Activated T-cell treated with anti-CD3 and anti-CD28 coated beads for 1 hour (primary cell): ENCODE measurements at places on chromosomes 12 and 14.

- no peak for DNase-seq
These were observed 2.8 kb upstream of the NFE2 start for GRCh38 chr12:54303640-54304039.

GRCh38 chr12:13976880-13977279, 4.5 kb downstream of the GRIN2B start:
- no peak for DNase-seq

DNA sequence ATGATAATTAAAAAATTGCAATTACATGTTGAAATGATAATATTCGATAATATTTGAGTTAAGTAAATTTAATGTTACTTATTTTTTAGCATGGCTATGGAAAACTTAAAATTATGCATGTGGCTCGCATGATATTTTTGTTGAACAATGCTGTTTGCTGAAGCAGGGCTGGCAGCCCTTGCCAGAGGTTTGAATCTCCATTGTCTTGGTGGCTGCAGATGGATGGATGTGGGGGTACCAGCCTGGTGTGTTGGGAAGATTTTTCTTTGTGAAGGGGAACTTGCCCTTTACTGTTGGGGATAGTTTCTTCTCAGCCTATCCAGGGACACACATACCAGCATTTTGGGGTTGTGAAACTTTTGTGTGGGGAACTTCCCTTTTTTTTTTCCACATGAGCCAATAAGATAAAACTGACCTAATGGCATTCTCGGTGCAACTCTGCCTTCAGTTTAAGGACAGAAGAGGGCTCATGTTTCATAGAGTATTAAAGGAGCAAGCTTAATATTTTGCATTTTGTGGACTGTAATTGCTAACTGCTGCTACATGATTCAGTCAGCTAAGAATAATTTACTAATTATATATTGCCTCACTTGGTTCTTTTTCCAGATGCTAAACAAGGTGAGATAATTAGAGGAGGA, 8.8 kb downstream of the RASSF3 start:
- no peak for DNase-seq

- DNase-seq = no peak
These were observed 23.5 kb downstream of the FZD10 start for GRCh38 chr12:130185455-130186391.

GRCh38 chr12:110742718-110743570, at the start of gene PPP1CC:
PPP1CC (minus strand) TSS chr12:110742891; CDS start chr12:110742707, 184 bp downstream.
- DNase-seq = peak; percentile 86

- peak; percentile 36 for DNase-seq
These were observed 74.3 kb upstream of the ARID2 start for GRCh38 chr12:45655186-45655585.

DNA sequence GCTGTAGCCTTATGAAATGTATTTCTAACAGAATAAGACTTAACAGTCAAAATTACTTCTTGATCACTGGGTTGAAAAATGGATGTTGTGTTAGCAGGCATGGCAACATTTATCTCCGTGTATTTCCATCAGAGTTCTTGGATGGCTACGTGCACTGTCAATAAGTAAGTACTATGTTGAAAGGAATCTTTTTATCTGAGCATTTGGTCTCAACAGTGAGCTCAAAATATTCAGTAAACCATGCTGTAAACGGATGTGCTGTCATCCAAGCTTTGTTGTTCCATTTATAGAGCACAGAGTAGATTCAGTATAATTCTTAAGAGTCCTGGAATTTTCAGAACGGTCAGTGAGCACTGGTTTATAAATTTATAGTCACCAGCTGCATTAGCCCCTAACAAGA, 15.5 kb downstream of the SCAF11 start:
- no peak for DNase-seq

DNA sequence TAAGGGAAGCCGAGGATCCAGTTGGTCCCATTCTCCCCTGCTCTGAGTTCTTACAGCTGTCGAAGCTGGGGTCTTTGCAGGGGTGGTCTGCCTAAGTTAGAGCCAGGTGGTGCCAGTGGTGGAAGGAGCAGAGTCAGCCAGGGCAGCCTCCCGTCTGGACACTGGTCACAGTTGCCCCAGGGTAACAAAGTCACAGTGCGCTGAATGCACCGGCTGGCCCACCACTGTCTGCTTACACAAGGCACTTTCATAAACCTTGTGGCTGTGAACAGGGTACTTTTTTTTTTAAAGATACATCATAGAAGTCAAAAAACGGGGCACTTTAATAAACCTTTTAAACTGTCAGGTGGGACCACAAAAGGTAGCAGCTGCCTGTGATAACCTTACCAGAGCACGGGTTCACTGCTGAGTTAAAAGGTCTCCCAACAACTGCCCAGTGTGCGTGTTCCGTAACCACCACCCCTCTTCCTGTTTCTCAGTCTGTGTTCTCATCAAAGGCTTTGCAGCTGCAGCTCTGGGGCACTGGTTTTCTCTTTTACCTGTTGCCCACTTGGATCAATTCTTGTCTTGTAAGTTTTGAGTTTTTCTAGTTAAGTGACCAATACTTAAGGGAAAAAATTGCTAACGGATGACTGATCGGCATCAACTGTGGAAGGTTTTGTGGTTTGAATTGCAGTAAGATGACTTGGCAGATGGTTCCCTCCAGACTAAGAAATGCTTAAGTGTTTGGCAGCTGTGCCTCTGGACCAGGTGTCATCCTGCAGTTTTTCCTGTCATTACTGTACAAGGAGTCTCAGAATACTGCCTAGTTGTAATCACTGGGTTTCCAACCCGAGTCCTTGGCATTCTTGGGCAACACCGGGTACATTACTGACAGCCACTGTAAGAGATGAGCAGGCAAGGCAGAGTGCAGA, 55.9 kb downstream of the DYNC1H1 start:
- peak; percentile 6 for DNase-seq

DNA sequence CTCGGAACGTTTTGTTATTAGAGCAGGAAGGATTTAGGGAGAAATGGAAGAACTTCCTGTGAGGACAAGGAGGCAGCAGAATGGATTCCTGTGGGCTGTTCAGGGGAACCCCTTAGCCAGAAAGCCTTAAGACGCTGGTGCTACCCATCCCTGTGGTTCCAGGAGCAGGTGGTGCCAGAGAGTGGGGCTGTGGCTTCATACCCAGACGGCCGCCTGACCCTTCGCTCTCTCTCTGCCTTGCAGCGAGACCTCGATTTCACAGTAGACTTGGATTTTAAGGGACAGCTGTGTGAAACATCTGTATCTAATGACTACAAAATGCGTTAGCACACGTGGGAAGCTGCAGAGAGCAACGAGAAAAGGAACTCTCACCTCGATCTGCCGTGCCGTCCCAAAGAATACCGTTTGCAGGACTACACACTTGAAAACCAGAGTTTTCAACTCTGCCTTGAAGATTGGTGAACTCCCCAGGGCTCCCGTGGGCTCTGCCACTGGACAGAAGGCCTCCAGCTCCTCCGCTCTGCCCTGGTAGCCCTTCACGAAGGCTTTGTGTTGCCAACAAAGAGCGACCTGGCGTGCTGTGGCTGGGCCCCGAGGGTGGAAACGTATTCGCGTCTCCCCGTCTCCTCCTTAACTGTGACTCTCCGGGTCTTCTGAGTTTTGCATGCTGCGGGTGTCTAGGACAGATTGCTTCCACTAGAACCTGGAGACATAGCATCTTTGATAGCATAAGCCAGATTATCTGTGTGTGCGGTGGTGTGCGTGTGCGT, 102.0 kb downstream of the PRMT8 start:
- no peak for DNase-seq

GRCh38 chr14:25680934-25681333, 631.0 kb upstream of the STXBP6 start:
- no peak for DNase-seq

GRCh38 chr14:67557118-67557517, 24.0 kb downstream of the PLEKHH1 start:
- no peak for DNase-seq

DNA sequence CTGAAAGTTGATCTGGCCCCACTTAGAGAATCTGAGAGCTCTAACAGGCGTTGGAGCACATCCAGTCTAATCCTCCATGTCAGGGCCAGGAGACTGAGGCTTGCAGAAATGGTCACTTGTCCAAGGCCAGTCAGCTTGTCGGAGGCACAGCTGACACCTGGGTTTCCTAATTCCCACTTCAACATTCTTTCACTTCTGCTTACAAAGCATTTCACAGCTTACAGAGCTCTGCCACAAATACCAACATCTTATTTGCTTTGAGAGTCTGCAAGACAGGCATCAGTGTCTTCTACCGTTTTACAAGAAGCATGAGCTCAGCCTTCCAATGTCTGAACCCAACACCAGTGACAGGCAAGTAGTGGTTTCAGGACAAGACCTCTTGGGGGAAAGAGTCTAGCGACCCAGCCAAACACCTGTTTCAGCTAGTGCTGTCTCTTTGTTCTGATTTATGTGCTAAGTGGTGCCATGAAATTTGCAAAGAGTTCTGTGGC, 31.8 kb downstream of the ISCA2 start:
- no peak for DNase-seq

DNA sequence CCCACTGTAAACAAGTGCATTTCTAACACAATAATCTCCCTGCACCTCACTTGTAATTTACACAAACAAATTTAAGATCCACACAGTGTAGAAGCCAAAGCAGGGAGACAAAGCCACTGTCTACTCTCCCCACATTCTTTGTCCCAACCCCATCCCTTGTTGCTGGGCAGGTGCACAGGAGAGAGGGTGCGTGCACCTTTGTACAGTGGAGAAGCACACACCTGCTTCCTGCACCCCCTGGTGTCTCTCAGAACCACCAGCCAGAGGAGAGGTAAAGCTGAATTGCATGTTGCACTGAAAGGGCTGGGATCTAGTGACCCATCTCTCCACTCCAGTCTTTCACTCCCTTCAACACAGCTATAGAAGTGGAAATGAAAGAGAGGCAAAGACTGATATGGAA, 51.4 kb upstream of the IFNG-AS1 start:
- DNase-seq = no peak

DNA sequence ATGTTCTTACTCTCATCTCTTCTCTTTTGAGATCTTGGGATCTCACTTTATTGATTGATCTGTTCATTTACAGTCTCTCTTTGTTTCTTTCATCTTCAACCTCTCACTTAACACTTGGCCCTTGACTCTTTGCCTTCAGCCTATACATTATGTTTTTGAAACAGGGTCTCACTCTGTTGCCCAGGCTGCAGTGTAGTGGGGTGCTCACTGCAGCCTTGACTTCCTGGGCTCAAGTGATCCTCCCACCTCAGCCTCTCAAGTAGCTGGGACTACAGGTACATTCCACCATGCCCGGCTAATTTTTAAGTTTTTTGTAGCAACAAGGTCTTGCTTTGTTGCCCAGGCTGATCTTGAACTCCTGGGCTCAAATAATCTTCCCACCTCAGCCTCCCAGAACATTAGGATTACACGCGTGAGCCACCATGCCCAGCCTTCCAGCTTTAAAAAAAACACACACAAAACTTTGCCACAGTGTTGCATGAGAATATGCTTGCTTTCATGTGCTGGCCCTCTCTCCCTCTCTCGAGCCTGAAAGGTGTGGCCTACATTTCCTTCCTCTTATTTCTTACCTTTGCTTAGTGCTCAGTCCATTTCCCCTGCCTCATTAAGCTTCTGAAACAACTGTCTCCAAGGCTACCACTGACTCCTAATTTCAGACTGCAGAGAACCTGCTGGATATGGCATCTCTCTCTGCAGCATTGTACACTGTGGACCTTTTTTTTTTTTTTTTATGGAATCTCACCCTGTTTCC, 9.9 kb downstream of the DIP2B start:
- DNase-seq = no peak

DNA sequence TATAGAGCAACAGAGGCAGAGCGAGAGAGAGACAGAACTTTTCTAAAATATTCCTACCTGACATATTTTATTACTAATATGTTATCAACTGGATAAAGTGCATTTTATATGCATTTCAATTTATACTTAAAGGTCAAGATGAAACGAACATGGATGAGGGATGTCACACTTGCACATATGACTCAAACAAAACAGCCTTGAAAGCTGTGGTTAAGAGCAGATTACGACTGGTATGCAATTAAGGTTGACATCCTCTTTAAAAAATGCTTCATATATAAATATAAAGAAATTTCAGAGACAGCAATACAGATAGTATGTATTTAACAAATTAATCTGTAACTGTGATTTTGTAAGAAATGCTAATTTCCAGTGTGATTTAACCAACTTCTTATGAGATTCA, 52.5 kb downstream of the LMO3 start:
- DNase-seq = no peak

DNA sequence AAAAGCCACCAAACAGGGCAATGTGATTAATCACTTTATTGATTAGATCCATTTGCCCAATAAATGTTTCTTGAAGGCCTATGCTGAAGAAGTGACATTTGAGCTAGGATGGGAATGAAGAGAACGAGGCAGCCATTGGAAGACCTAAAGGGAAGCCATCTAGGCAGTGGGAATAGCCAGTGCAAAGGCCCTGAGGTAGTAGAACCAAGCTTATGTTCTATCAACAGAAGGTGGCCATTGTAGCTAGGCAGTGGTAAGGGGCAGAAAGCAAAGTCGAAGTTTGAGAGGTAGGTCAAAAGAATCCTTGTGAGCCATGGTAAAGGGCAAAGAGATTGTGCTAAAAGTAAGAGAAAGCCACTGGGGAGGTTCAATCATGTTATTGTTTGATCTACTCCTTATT, 173.1 kb downstream of the ITPR2 start:
- DNase-seq = no peak

DNA sequence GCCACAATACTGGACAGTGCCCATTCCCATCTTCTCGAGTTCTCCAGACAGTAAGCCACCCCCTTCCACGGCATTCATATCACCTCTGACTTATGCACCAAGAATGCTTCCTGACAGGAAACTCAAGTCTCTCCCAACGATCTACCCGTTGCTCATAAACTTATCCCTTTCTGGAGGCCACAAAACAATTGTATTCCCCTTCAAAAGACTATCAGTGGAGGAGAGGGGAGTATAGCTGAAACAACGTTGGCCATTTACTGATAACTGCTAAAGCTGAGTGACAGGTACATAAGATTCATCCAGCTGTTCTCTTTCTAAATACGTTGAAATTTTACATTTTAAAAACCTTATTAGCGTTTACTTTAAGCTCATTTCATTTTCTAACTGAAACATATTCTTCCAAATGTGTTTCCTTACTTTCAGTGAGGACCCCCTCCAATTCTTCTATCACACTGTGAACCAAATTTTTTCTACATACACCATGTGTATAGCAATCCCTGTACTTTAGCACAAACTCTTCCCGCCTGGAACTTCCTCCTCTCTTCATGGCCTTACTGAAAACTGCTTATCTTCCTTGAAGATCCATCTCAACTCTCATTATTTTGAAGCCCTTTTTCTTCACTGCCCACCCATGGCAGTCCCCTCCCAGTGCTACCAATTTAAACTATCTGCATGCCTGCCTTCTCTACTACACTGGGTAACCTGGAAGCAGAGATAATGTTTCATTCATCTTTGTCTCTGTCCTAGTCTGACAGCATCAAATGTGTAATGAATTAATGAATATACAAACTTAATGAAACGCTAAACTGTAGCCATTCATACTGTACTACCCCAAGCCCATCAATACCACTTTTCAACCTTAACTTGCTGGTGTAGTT, 28.8 kb downstream of the ATXN2 start:
- no peak for DNase-seq

- DNase-seq = no peak
These were observed 68.5 kb downstream of the SLC6A12 start for GRCh38 chr12:145369-145960.

GRCh38 chr14:82533351-82533750, 999.7 kb upstream of the SEL1L start:
- no peak for DNase-seq

GRCh38 chr12:88922816-88923215, 342.5 kb upstream of the KITLG start:
- no peak for DNase-seq

- DNase-seq = no peak
These were observed 165.1 kb upstream of the LMNTD1 start for GRCh38 chr12:25718081-25718731.

- no peak for DNase-seq
These were observed 1.8 kb downstream of the ZDHHC22 start for GRCh38 chr14:77139540-77140358.

GRCh38 chr12:93759512-93760081, 82.4 kb downstream of the CRADD start:
- DNase-seq = no peak
